ENCODE measurements at places on chromosomes 7 and 10.

- no peak for DNase-seq
Observed at GRCh38 chr10:1183033-1183396, 126.8 kb downstream of the WDR37 start.

DNA sequence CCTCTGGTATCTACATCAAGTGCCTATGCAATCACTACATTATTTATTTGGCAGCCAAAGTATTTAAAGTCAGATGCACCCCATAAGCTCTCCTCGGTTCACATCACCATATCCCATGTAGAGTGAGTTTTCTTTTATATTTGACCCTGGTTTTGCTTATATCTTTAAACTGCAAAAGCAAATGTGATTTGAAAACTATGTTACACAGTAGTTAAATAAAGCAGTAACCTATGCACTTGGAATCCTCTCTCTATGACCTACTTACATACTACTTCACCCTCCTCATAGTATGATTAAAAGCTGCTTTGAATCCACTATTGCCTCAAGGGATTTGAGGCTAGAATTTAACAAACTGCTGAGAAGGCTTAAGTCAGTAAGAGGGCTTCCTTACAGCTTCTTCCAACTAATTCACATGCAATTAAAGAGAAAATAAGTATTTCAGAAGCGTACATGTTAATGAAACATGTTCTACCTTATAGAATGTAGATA is 2.2 kb upstream of the CELF2 start:
- no peak for DNase-seq

DNA sequence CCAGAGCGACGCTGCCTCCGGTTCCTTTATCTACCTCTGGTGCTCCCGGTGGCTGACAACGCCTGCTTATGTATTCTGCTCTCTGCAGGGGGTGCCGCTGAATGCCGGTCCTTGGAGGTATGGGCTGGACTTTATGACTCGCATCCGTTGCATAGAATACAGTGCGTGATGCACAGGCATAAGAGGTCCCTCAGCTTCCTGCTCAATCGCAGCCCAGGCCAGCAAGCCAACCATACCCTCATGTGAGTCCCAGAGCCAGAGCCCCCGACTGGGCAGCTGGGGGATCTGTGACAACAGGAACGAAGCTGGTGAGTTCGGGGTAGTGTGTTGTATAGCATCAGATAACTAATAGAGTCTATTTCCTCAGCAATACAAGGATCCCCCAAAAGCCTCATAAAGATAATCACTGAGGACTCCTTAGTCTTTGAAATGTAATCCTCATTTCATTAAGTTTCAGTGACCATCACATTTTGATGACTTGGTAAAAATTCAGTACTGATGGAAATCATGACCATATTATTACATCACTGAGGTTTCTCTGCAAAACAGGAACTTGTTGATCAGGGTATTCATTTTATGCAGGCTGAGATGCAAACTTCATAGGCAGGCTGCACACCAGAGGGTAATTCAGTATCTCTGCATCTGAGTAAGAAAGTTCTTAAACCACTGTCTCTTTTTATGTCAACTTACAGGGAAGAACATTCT is 607.8 kb downstream of the PTPRN2 start:
- no peak for DNase-seq

DNA sequence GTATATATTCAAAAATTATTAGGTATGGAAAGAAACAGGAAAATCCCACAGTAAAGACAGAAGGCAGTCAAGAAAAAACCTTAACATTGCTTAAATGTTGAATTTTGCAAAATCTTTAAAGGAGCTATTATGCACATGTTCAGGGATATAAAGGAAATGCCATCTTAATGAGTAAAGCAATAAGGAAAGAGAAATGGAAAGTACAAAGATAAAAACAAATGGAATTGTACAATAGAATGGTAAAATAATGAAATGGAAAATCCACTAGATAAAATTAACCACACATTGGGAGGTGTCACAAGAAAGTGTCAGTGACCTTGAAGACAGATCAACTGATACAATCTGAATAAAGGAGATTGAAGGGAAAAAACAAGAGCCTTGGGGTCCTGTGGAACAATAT is 82.0 kb downstream of the KIF20B start:
- no peak for DNase-seq

- DNase-seq: peak; percentile 70
Observed at GRCh38 chr7:100016215-100016901, 962 bp downstream of the ZKSCAN1 start.

DNA sequence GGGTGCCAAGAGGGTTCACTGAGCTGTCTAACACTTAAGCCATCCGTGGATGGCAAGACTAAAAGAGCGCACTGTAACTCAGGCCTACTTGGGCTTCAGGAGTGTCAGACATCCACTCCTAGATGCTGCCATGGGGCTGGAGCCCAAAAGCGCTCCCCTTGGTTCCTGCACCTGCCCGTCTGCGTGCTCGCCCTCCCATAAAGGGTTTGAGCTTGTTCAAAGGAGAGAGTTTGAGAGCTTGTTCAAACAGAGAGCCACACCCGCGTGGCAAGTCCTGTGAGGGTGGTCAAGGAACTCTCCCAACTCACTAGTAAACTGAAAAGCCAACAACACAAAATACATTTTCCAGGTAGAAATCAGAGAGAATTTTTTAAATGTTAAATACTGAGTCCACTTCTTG is 256.7 kb downstream of the SEMA3A start:
- DNase-seq: no peak

DNA sequence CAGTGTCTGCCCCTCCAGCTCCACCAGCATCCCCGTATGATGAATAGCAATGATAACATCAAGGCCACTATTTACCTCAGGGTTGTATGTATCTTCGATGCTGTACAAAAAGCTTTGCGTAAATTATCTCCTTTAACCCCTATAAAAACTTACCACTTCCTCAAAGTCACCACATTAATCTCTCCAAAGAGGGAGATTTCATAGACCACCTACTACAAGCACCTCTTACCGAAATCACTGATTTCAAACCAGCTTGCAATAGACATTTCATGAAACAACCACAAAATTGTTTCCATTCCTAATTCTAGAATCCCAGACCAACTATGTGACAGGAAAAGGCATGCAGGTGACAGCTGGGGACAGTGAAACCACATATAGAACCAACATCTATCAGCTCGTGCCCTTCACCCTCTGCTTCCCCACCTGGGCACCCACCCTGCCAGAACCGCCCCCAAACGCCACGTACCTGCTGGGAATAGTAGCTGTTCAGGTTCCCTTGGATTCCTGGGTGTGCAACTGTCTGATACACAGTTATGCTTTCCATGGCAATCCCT is 20.1 kb upstream of the MMP21 start:
- no peak for DNase-seq

GRCh38 chr10:130424418-130424817 is 288.2 kb downstream of the GLRX3 start:
- no peak for DNase-seq

- DNase-seq: no peak
Observed at GRCh38 chr7:140230516-140230860, 53.7 kb upstream of the KDM7A start.

- DNase-seq: no peak
Observed at GRCh38 chr7:157651366-157652160, 314.8 kb downstream of the DNAJB6 start.

DNA sequence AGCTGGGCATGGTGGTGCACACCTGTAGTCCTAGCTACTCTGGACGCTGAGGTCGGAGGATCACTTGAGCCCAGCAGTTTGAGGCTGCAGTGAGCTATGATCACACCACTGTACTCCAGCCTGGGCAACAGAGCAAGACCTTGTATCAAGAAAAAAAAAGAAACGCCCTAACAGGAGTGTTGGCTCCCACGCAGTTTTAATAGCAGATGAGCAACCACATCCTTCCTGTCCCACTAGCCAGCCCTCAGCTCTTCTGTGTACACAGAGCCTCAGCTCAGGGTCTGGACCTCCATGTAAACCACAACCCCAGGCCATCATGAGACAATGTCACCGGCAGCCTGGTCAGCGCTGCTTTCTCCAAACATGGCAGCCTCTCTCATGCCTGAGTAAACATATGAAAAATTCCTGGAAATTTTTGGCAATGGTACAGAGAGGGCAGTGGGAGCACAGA is 108.2 kb downstream of the PIP4K2A start:
- no peak for DNase-seq

DNA sequence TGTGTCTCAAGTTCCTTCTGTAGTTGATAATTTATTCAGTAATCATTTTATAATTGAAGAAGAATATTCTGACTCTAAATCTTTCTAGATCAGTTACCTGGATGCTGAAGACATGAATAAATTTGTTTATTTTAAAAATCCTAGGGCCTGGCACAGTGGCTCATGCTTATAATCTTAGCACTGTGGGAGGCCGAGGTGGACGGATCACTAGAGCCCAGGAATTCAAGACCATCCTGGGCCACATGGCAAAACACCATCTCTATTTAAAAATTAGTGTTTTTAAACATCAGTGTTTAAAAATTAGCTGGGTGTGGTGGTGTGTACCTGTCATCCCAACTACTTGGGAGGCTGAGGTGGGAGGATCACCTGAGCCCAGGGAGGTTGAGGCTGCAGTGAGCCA is 9.3 kb downstream of the POR start:
- no peak for DNase-seq

- DNase-seq: no peak
Observed at GRCh38 chr10:100742936-100743335, 2.4 kb upstream of the PAX2 start.

GRCh38 chr7:155541986-155542675 is 4.2 kb downstream of the CNPY1 start:
- DNase-seq: no peak

GRCh38 chr7:37354656-37355131 is 94.0 kb downstream of the ELMO1 start:
- no peak for DNase-seq

DNA sequence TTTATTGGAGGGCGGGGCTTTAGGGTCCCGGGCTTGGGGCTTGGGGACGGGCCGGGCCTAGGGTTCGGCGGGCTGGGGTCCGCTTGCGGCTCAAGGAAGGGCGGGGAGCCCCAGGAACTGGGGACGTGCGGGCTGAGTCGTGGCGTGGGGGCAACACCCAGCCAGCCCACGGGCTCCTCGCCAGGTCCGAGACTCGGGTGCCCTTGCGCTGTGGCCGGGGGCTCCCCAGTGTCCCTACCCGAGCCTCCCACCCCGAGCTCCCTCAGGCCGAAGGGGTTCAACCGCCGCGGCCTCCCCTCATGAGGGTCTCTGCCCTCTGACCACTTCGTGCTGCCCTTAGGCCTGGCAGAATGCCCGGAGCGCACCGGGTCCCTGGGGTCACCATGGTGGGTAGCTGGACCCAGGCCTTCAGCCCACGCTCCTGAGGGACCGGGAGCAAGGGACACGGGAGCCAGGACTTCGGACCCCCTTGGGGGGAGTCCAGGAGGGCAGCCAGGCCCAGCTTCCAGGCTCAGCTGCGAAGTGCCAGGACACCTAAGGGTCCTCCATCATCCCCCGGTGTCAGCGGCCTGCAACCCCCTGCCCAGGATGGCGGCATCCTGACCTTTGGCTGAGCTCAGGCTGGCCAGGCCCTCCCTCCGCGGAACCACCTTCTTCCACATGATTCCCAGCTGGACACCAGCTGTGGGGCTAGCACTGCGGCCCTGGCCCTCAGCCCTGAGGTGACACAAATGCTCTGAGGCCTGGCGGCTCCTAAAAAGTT is 524 bp upstream of the FUOM start:
- DNase-seq: no peak

GRCh38 chr7:123581162-123581459 is 20.5 kb upstream of the ASB15 start:
- no peak for DNase-seq

All from nucleus accumbens (tissue), 56 donors.